ENCODE measurements at places on chromosomes 6 and 20.

DNA sequence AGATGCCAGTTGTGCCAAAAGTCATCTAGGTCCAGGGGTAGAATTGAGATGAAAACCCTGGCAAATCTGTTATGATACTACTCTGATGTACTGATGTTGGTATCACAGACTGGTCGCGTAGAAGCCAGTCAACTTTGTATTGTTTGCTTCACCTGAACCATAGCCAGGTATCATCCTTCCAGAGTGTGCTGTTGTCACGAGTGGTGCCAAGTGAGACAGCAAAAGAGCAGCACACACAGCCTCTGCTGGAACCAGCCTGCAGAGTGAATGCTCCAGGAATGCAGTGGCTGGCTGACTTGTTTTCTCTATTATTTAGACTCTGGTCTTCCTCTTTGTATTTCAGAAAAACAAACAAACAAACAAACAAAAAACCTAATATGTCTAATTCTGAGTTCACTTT, 209.5 kb upstream of the HEY2 start:
- H3K27me3 ChIP-seq: no peaks in the 10 kb centered on the region
- DNase-seq: no peak
- no peak overlapping the region for H3K4me3 ChIP-seq
- no peak overlapping the region for H3K27ac ChIP-seq
- no peaks in the 10 kb centered on the region for H3K36me3 ChIP-seq

DNA sequence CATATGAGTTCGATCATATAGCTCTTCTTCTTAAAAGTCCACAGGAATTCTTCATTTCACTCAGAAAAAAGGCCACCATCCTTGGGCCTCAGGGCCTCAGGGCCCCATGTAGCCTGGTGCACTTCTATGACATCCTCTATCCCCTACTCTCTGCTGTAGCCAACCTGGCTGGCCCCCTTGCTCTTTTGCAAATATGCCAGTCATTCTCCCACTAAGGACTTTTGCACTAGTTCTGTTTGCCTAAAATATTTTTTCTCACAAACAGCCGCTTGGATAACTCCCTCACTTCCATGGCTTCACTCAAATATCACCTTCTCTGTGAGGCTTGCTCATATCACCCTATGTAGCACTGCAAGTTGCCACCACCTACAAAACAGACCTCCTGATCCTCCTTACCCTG, 604.7 kb upstream of the JAG1 start:
- no peaks in the 10 kb centered on the region for H3K36me3 ChIP-seq
- peaks cover 3% of the 10 kb centered on the region for H3K4me1 ChIP-seq

DNA sequence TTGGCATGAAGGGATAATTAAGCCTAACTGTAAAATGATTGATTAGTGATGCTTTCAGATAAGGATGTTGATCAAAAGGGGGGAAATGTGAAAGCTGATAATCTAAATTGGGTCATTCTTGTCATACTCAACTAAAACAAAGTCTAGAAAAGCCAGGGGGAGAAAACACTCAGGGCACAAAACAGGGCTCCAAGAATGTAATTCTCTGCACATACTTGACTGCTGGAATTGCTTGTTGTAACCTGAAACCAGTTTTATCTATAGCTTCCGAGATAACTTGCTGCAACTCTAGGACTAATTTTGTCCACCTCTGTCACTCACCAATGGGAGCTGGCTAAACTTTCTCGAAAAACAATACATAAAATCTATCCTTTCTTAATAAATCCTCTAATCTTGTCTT, 310.3 kb downstream of the CLVS2 start:
- no peak overlapping the region for H3K4me3 ChIP-seq
- H3K27ac ChIP-seq: no peak overlapping the region
- H3K27me3 ChIP-seq: no peaks in the 10 kb centered on the region
- H3K4me1 ChIP-seq: no peaks in the 10 kb centered on the region
- no peaks in the 10 kb centered on the region for H3K36me3 ChIP-seq
- no peak for DNase-seq

DNA sequence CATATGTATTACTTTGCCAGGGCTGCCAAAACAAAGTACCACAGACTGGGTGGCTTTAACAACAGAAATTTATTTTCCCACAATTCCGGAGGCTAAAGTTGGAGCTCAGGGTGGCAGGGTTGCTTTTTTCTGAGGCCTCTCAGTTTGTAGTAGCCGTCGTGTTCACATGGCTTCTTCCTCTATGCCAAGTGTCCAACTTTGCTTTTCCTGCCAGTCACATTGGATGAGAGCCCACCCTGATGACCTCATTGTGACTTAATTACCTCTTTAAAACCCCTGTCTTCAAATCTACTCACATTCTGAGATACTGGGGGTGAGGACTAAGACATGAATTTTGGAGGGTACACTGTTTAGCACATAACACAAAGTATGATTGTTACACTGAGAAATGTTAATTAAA, 9.9 kb upstream of the ECT2L start:
- H3K4me3 ChIP-seq: no peak overlapping the region
- no peak overlapping the region for H3K27ac ChIP-seq
- no peaks in the 10 kb centered on the region for H3K4me1 ChIP-seq
- no peak for DNase-seq

DNA sequence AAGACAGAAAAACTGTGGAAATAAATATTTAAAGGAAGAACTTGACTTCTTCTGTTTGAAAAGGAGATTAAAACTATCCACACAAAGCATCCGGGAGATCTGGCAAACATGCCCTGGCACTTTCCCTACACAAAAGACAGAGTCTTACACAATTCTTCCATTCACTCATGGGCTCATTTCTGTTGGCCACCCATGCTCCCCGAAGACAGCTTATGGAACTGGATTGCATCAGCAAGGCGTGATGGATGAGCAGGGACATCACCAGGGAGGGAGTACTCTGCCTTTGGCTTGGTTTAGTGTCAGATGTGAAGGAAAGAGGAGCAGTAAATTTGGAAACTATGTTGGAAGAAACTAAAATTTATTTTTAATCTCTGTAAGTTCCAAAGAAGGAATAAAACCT, 379.3 kb downstream of the CD109 start:
- H3K4me1 ChIP-seq: no peaks in the 10 kb centered on the region
- no peak overlapping the region for H3K4me3 ChIP-seq
- no peak for DNase-seq
- no peaks in the 10 kb centered on the region for H3K36me3 ChIP-seq
- no peaks in the 10 kb centered on the region for H3K27me3 ChIP-seq
- H3K27ac ChIP-seq: no peak overlapping the region

DNA sequence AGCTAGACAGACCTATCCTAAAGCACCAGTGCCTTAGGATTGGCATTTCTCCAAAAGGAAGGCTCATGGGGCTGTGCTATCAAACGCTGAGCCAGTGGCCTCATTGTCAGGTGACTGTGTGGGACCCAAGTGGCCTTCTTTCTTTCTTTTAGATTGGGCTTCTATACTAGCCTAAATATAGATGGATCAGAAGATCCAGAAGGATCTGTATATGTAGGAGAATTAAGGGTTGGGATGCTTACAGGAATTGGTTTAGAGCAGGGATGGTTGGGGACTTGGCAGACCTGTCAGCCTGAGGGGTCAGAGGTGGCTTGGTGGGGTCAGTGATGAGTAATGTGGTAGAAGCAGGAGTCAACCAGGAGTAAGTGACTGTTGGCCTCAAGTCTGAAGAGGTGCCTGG, 14.8 kb downstream of the ABT1 start:
- H3K4me1 ChIP-seq: no peaks in the 10 kb centered on the region
- no peak overlapping the region for H3K27ac ChIP-seq
- no peak for DNase-seq
- no peaks in the 10 kb centered on the region for H3K27me3 ChIP-seq
- H3K4me3 ChIP-seq: no peak overlapping the region

All from PC-9 (cell line).